ENCODE measurements at places on chromosomes 3 and 15.

- no peak for DNase-seq
Observed at GRCh38 chr3:46271209-46271745, 29.0 kb downstream of the CCR3 start.

DNA sequence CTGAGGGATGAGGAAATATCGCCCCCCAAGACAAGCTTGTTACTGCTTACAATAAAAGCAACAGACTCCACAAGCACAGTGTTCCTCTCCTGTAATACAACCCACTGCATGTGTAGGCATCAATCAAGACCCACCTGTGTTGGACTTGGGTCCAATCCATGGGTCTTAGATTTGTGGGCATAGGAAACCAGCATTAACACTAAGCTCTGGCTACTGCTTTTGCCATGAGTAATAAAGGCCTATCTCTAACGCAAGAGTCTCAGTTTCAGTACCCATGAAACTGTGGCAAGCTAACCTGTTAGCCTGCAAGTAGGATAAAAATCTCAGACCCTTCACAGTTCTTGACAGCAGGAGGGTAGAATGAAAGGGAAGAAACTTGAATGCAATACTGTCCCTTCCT is 5.2 kb upstream of the EIF1B start:
- no peak for DNase-seq

DNA sequence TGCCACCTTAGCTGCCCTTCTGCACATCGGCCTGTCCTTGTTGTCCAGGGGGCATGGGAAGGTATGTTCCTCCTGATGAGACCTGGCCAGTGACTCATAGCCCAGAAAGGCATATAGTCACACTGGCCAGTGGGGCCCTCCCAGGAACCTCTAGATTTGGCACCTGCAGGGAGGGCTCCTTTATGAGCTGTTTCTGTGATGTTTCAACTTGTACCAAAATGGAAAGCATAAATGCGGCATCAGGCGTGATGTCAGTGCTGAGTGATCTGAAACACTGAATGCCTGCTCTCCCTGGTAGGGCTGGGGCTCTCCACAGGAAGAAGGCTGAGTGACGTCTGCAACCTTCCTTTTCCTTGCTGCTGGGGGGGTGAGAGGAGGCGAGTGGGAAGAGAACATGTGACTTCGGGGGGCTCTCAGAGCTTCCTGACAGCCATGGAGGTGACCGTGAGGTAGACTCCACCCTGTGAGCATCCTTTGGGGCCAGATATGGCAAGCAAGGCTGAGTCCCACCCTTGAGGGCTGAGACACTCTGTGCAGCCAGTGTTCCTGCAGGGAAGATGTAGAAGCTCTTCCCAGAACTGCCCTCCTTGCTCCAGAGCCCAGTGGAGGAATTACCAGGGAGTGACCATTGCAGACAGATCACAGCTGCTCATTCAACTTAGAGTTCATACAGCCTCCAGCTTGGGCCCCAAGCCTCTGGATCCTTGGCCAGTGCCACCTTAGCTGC is 37.1 kb upstream of the APEH start:
- DNase-seq: no peak

- DNase-seq: no peak
Observed at GRCh38 chr3:178385280-178385952, 150.8 kb upstream of the KCNMB2 start.

DNA sequence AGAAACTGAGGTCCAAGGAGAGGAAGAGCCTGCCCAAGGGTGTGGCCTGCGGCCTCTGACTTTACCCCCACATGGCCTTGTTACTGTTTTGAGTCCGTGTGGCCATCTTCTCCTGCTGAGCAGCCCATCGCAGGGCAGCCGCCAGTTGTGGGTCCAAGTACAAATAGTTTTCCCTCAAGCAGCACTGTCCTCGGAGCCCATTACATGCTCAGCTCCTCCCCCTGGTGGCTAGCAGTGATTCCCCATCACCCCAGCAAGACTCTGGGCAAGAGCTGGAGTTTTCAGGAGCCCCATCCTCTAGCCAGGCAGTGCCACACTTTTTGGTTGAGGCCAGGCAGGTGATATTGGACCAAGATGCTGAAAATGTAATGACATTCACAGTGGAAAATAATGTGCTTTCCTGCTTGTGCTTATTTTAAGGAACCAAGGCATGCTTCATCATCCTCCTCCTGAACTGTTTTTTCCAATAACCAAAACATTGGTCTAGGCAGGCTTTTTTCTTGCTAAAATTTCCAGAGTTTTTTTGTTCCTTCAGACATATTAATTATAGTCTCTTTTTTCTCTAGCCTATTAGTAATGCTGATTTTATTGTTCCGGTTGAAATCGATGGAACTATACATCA is 23.2 kb upstream of the VILL start:
- DNase-seq: no peak

DNA sequence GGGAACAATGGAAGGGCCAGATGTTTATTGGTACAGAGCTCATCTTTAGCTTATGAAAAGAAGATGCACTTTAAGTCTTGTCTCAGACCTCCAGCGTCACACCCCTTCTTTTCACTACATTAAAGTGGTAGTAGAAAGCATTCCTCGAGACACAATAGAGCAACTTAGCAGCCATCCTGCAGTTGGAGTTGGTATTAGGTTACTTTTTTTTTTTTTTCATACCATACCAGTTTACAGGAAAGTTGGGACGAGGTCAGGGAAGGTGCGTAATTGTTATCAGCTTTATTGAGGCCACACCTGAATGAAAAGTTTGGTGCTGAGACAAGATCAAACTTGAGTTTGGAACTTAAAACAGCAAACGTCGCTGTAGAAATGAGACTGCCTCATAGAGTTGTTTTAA is 203.8 kb downstream of the SOX2 start:
- DNase-seq: no peak

- DNase-seq: no peak
Observed at GRCh38 chr3:184284696-184285095, 8.9 kb downstream of the ECE2 start.

DNA sequence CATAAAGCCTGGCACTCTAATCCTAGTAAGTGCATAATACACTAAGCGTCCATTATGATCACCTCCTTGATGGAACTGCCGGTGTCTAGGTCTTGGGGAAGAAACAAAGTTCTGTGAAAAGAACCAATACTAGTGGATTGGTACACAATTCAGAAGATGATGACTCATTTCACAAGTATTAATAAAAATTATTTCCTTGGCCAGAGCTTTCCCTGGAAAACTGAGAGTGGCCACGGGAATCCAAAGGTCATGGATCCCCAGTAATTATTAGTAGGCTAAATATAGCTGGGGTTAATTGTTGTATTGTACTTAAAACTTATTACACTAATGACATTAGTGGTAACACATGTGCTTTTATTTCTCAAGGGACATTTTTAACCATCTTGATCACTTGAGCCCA is 808.0 kb upstream of the NR2F2 start:
- DNase-seq: no peak

- no peak for DNase-seq
Observed at GRCh38 chr3:78689378-78689777, 1078.4 kb downstream of the ROBO1 start.

DNA sequence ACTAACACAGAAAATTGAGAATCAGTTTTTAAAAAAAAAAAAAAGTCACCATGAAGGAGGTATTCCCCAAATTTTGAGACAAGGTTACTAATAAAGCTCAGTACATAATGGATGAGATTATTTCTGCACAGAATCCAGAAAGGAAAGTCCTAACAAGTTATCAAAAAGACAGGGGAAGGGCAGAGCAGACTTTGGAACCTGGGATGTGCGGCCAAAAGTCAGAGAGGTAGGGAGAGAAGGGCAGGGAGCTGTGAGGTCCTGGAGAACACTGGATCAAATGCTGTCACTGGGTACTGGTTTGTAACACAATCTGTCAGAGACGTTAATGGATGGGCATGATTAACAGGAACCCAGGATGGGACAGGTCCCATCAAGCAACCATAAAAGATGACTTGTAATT is 12.2 kb upstream of the LACTB start:
- no peak for DNase-seq

- DNase-seq: no peak
Observed at GRCh38 chr3:169548194-169548593, 115.3 kb downstream of the MECOM start.

DNA sequence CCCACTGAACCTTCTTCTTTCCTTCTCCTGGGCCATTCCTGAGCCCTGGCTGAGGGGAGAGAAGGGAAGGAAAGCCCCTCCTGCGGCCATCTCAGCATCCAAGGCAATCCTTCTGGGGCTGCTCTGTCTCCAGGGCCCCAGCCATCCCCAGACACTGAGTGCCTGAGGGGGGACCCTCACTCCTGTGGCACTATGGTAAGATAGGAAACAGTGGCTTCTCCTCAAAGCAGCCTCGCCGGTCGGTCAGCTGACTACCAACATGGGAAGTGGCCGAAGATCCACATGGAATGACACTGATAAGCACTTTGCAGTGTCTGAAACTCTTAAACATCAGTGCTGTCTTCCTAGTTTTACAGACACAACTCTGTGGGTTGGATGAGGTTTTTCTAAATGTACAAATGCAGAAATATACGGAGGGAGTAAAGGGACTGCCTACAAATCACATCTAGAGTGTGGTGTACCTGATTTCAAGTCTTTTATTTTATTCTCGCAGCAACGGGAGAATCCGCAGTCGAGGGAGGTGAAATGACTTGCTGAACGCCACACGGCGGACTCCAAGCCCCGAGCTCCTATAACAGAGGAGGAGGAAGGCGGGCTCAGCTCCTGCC is 973 bp upstream of the ITPKA start:
- no peak for DNase-seq

- no peak for DNase-seq
Observed at GRCh38 chr3:27504749-27505148, 20.6 kb upstream of the SLC4A7 start.

GRCh38 chr3:107796791-107797190 is 274.0 kb downstream of the BBX start:
- DNase-seq: no peak

DNA sequence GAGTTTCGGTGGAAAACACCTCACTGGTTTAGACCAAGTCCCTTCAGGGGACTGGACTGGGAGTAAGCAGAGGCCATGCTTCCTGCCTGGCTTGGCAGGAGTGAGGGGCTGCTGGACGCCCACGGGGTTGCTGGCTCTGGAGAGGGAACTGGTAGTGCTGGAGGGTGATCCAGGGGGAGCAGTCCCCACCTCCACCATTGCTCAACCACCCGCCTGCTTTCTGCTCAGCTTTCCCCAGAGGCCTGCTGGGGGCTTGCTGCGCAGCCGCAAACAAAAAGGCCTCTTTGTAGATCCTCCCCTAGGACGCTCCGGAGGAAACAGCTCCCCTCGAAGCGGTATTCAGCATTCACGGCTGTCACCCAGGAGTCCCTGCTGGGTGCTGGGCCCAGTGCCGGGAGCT is 33.5 kb downstream of the EBLN2 start:
- DNase-seq: no peak

GRCh38 chr3:153165261-153165681 is 3.2 kb downstream of the RAP2B start:
- DNase-seq: no peak
